ENCODE measurements at places on chromosomes 2 and 18.

- DNase-seq = no peak
Observed at GRCh38 chr2:109136542-109136941, 7.5 kb downstream of the SH3RF3 start.

GRCh38 chr2:129744649-129745048 lies 234.8 kb upstream of the RAB6C start:
- no peak for DNase-seq

DNA sequence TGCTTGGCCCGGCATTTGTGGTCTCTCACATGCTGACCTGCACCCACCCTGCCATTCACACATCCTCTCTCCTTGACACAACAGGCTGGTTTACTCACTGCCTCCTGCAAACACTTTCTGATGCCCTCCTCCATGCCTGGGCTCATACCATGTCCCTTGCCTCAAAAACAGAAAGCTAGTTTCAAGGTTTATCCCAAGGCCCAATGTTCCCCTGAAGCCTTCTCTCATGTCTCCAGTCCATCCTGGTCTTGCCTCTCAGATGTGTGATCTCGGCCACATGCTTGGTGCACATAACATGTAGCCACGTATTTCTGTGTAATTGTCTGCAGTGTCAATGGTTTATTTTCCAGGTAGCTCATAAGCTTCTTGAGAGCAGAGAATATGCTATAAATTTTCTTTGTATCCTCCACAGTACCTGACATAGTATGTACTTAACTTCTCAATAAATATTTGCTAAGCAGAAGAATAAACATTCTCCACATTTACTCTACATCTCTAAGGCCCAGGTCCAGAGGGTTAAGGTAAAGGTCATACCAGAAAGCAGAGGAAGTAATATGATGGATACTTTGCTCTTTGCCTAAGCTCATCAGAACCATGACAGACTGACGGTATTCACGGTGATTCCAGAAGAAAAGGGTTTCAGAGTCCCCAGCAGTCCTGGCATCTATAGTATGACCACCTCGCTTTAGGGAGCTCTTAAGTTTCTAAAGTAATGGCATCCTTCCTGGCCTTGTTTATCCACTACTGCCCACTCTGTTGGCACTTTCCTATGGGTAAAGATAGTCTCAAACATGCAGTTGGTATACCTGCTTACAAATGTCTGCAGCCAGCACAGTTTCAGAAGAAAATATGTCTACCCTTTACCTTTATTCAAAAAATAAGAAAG lies 163.4 kb upstream of the ZFP36L2 start:
- no peak for DNase-seq

- DNase-seq = no peak
Observed at GRCh38 chr2:28433935-28434599, 41.4 kb downstream of the FOSL2 start.

- no peak for DNase-seq
Observed at GRCh38 chr2:188720811-188721605, 253.2 kb upstream of the COL3A1 start.

DNA sequence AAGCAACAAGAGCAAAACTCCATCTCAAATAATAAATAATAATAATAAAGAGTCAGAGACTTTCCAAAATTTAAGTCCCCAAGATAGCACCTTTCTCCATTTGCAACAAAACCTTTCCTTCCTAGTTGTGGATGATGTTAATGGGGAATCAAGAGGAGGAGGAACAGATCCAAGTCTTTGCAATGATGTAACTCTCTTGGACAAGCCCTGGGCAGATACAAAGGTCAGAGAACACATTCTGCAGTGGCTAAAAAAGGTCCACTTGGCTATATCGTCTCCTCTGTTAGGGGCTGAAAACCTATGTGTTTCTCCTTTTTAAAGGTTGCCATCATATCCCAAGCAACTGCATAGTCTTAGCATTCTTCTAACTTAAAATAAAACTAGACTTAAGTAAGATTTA lies 151.1 kb downstream of the TMEM163 start:
- DNase-seq = no peak

Data from activated naive CD8-positive, alpha-beta T cell treated with anti-CD3 and anti-CD28 coated beads, Interleukin-2, amount 10 ng/mL, durations not matched to agents 7 days and 5 days (primary cell).